ENCODE measurements at places on chromosomes 11 and 22.

GRCh38 chr11:57511741-57512430 lies 3.6 kb downstream of the SLC43A1 start:
- no peak for DNase-seq

DNA sequence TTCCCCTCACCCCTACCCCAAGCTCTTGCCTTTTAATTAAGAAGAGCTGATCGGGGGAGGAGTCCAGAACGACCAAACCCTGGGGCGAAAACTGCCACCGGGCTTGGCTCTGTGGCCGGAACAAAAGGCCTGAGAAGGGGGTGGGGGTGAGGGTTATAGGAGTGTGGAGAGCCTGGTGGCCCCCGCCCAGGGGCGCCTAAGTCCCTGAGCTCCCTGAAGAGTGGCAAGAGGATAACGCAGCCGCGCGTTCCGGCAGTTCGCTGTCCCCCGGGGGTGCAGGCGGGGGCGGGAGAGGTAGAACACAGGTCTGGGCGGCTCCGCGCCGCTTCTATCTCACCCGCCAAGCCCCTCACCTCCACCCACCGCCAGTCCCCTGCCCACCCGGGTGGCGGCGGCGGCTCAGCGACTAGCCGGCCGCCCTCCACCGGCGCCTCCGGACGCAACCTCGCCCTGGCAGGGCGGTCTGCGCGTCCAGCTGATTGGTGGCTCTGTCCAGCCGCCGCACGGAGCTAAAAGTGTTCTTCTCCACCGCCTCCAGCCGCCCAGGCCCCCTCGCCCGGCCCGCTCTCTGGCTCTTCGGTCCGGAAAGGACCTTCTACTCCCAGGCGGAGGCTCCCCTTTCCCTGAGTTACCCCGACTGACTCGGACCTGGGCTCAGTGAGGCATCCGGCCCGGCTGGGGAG lies 18.7 kb upstream of the BDNF start:
- no peak for DNase-seq

DNA sequence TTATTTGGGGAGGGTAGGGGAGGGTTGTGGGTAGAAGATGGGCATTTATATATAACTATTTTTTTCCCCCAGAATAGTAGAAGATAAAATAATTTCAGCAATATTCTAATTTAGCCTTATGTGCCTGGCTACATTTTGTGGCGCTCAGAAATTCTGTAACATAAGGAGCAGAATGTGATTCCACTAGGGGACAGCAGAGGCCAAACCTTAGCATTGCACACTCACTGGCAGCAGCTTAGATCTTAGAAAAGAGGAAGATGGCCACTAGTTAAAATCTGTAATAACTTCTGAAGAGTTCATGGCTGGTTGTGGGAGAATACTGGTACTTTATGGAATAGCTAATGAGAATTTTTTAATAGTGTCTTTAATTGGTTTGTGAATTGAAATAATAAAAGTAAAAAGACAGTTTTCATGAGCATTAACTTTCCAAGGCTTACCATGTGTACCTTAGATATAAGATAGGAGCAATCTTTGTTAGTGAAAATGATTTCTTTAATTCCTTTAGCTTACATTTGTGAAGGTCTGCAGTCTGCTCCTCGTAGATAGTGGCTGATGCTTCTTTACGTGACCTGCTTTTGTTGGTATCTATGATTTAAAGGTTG lies 33.1 kb downstream of the DDX10 start:
- DNase-seq: peak; percentile 83

- peak; percentile 90 for DNase-seq
Measured at GRCh38 chr11:109946322-109946846, 146.8 kb upstream of the ZC3H12C start.

DNA sequence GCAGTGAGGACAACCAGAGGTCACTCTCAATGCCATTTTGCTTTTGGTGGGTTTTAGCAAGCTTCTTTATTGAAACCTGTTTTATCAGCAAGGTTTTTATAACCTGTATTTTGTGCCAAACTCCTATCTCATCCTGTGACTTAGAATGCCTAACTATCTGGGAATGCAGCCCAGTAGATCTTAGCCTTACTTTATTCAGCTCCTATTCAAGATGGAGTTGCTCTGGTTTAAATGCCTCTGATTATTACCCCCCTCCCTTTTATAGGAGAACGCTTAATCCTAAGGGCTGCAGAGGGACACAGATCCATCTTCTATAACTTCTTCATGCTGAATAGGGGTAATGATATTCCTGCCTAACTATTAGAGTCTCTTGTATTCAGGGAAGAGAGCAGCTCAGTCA lies 179.1 kb downstream of the KIF18A start:
- DNase-seq: no peak

- no peak for DNase-seq
Measured at GRCh38 chr22:44483878-44484277, 14.2 kb downstream of the RTL6 start.

DNA sequence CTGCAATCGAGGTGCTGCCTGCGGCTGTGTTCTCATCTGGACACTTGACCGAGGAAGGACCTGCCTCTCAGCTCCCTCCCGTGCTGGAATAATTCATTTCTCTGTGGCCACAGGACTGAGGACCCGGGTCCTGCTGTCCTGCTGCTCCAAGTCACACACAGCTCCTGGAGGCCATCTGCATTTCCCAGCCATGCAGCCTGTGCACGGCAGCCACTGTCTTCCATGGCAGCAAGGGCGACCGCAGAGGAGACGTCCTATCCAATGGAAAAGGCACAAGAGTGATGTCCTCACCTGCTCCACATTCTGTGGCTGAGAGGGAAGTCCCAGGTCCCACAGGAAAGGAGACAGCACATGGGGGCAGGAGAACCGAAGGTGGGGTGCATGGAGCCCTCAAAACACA lies 495.8 kb downstream of the BRD1 start:
- DNase-seq: no peak

- no peak for DNase-seq
Measured at GRCh38 chr11:71198823-71199165, 53.6 kb downstream of the SHANK2 start.

- no peak for DNase-seq
Measured at GRCh38 chr11:92841719-92842118, 127.7 kb upstream of the MTNR1B start.

GRCh38 chr22:45497351-45498145 lies 5.1 kb upstream of the FBLN1 start:
- no peak for DNase-seq

DNA sequence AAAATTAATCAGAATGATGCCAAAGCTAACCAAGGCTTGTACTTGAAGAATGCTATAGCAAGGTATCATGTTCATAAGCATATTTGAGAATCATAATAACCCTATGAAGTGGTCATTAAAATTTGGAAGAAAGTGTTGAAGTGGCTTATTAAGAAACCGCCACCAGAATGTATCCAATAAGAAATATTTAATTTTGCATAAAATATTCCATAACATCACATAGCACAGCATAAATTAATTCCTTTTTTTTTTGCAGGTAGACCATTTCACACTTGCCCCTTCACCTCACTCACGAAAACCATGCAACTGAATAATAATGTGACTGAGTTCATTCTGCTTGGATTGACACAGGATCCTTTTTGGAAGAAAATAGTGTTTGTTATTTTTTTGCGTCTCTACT lies at the start of gene OR4C16:
Gene OR4C16, plus strand, starts transcription at position 301 of the 400 bp plus-strand sequence. Its CDS starts 0 bp downstream, at position 301.
- DNase-seq: no peak

- DNase-seq: no peak
Measured at GRCh38 chr11:24240496-24241175, 256.2 kb upstream of the LUZP2 start.

GRCh38 chr11:123624974-123625373 lies 29.4 kb downstream of the SCN3B start:
- no peak for DNase-seq

GRCh38 chr11:61690706-61691379 lies 10.7 kb downstream of the DAGLA start:
- no peak for DNase-seq

DNA sequence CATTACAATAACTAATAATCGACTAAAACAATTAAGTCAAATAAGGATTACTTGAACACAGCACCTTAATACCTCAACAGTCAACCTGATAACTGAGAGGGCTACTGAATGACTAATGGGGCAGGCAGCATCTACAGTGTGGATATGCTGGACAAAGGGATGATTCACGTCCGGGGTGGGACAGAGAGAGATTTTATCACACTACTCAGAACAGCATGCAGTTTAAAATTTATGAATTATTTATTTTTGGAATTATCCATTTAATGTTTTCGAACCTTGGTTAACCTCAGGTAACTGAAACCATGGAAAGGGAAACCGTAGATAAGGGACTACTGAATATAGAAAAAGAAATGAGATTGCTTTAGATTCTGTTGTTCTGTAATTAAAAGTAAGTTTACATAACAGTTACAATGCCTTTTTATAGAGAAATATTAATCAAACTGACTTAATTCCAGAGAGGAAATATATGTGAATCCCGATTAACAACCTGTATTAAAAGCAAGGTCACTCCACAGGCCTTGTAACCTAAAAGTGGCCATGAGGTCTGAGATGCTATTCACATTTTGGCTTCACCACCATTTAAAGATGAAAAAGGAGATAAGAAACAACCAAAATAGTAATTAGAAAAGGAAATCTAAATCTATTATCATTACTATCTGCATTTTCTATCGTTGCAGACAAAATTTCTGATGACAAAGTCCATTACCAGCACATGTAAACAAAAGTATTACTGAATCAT lies 119.0 kb upstream of the TP53AIP1 start:
- no peak for DNase-seq

- DNase-seq: no peak
Measured at GRCh38 chr11:91104237-91104636, 881.4 kb upstream of the CHORDC1 start.

DNA sequence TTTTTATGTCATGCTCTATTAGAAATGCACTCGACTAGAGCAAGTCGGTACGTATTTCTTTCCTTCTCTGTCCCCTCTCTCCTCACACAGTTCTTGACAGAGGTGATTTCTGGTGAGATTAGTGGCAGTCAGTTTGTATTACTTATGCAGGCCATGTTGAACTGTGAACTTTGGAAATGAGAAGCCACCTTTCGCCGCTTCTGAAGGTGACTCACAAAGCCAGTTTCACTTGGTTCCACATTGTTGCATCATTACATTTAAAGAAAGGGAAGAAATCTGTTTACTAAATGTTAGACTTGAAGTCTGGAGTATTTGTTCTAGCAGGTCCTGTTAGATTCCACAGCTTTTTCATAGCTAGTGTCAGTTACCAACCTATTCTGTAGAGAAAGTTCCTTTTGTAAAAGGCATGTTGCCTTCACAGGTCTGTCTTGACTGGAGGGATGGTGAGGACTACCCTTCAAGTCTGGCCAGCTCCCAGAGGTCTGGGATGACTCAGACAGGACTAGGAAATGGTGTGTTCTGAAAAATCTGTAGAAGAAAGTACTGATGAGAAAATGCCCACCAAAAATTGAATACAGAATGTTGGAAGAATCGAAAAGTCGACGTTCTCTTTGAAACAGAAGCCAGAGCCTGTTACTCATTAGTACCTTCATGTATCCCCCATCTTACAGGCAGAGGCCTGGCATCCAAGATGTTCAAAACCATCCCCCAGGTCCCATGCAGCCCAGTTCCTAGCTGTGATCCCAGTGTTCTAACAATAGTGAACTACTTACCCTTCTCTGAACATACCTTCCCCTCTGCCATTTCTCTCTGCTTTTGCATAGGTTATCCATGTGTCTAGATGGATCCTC lies 181.4 kb downstream of the DBX1 start:
- no peak for DNase-seq

- no peak for DNase-seq
Measured at GRCh38 chr11:2599561-2600189, 100.1 kb downstream of the KCNQ1OT1 start.

- no peak for DNase-seq
Measured at GRCh38 chr11:60788401-60789125, 3.4 kb downstream of the MS4A10 start.

DNA sequence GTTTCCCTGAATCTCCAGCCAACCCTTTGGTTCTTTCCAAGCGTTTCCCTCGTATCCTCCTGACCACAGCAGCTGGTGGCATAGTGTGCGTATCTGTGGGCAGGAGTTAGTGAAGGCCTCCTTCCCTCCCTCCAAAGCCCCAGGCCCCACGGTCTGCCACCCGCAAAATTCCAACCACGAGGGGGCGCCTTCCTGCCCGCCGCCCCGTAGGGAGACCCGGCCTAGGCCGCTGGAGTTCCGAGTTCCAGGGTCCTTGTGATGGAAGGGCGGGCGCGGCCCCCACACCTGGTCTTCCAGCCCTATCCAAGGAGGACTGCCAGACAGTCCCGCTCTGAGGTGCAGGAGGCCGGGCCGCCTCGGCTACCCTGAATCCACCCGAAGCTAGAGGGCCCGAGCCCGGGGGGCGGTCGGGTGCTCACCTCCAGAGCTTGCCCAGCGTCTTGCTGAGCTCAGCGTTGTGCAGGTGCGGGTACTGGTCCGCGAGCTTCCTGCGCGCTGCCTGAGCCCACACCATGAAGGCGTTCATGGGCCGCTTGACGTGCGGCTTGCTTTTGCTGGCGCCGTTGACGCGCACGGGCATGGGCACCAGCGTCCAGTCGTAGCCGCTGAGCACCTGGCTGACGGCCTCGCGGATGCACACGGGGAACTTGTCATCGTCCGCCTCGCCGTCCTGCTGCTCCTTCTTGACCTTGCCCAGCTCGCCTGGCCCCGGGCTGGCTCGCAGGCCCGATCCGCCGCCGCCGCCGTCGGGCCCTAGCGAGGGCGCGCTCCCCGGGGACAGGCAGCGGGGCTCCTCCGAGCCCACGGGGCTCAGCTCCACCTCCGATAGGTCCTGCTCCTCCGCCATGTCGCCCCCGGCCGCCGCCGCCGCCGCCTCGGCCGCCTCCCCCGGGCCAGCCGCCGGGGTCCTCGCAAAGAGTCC lies 1.2 kb downstream of the SOX10 start:
- DNase-seq: no peak
